ENCODE measurements at places on chromosomes 5 and 9.

DNA sequence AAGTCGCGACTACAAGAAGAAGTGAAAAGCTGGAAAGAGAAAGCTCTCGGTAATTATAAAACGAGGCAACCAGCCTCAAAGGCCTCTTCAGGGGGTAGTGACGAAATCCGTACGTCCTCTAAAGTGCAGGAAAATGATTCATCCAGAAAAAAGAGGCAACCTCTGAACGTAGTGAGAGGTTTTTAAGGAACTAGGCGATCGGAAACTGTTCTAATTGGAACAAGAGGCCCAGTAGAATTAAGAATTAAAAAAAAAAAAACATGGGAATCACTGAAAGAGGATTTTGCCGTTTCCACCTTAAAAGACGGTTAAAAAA, 1.0 kb downstream of the CSNK1A1 start:
- DNase-seq, result peak; percentile 77

GRCh38 chr5:96516631-96517071, 83.6 kb upstream of the PCSK1 start:
- DNase-seq, result no peak

GRCh38 chr5:60836131-60836530, 7.9 kb downstream of the ELOVL7 start:
- no peak for DNase-seq

GRCh38 chr9:19469271-19469670, 60.5 kb downstream of the ACER2 start:
- no peak for DNase-seq

DNA sequence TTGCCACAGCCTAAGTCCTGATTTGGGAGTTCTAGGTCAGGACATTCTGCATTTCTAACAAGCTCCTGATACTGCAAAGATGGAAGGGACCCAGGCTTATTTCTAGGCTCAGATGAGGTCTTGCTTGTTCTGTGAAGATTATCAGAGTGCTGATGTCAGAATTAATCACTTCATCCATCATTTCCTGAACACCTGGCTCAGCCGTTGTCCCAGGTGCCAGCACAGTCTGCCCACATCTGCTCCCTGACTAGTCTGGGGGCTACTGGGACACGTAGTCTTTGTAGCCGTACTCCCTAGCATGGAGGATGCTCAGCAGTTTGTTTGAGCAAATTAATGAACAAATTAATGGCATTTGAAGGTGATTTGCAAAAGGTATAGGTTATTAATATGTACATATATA, 17.9 kb upstream of the SPINK4 start:
- no peak for DNase-seq

DNA sequence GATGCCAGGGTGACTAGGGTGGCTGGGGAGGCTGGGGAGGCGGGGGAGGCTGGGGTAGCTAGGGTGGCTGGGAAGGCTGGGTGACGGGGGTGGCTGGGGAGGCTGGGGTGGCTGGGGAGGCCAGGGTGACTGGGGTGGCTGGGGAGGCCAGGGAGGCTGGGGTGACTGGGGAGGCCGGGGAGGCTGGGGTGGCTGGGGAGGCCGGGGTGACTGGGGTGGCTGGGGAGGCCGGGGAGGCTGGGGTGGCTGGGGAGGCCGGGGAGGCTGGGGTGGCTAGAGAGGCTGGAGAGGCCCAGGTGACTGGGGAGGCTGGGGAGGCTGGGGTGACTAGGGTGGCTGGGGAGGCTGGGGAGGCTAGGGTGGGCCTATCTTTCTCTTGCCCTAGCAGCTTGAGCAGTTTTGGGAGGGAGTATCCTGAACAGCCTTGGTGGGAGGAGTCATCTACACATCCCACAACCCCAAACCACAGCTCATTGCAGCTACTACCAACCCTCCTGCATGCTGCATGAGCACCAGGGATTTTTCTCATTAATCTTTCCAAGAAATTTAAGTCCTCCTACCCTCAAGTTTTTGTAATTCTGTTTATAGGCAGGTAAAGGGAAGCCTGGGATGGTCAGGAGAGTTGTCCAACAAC, 203.2 kb upstream of the IRX1 start:
- no peak for DNase-seq

- peak; percentile 76 for DNase-seq
These were observed 53.3 kb upstream of the FAM169A start for GRCh38 chr5:74919487-74919886.

DNA sequence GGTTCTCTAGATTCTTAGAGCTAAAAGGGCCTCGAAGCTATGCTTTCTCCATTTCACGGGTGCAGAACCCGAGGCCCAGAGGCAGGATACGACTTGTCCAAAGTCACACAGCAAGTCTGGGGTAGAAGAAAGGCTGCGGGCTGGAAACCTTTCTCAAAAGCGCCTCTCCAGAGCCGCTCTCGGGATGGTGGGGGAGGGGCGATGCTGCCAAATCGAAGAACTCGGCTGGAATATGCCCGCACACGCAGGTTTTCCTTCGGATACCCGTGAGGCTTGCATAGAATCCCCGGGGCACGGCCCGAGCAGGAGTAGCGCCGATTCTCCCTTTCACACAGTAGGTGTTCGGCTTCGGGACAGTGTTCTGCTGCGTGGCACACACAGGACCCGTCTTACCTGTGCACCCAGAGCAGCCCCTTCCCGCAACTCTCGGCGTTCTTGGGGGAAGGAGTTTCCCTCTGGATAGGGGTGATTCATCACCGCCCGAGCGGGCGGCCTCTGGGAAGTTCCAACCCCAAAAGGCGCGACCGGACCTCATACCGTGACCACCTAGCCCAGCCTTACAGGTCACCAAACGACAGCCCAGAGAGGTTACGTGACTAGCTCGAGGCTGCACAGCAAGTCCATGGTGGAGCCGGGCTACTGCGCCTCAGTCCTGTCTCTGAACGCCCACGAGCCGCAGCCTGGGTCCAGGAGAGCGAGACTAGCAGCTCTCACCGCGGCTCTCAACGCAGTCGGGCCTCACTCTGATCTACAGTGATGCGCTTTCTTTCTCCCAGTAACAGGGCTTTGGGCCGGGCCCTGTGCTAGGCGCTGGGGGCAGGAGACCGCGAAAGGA, 4.1 kb downstream of the PAX5 start:
- no peak for DNase-seq

- DNase-seq, result no peak
These were observed 13.4 kb downstream of the PWWP2A start for GRCh38 chr5:160105686-160106360.

- DNase-seq, result no peak
These were observed 5.5 kb upstream of the ENTREP1 start for GRCh38 chr9:69319324-69320025.

- DNase-seq, result peak; percentile 52
These were observed 55.8 kb upstream of the ACTBL2 start for GRCh38 chr5:57538341-57538955.

DNA sequence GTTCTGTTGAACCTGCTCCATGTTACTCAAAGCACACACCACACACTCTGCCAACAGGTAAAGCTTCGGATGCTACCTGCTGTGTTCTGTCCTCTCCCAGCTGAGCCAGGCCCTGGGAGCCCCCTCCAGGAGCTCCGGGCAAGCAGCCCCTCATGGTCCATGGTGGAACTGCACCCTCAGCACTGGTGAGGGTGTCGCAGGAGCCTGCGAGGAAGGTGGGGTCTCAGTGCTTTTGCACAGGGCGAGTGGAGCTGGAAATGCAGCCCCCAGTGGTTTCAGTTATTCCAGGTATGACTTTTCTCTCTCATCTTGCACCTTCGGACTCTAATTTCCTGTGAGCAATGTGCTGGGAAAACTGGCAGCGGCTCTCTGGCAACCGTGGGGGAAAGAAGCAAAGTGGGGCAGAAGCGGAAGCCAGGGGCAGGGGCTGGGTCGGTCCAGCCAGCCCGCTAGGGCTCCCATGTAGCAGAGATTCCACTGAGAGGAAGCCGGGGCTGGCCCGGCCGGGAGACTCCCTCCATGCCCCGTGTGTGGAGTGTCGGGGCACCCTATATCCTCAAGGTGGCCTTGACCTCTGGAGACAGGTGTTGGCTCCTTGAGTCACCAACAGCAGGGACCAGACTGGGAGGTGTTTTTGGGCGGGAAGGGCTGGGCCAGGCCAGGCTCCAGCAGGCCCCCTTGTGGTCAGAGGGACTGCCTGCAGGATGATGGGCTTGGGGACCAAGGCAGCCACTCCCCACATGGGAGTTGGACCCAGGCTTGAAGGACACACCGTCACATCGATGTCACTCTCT, 75.6 kb upstream of the PRSS3 start:
- DNase-seq, result peak; percentile 47

GRCh38 chr5:26669523-26669922, 368.9 kb downstream of the CDH9 start:
- DNase-seq, result no peak

DNA sequence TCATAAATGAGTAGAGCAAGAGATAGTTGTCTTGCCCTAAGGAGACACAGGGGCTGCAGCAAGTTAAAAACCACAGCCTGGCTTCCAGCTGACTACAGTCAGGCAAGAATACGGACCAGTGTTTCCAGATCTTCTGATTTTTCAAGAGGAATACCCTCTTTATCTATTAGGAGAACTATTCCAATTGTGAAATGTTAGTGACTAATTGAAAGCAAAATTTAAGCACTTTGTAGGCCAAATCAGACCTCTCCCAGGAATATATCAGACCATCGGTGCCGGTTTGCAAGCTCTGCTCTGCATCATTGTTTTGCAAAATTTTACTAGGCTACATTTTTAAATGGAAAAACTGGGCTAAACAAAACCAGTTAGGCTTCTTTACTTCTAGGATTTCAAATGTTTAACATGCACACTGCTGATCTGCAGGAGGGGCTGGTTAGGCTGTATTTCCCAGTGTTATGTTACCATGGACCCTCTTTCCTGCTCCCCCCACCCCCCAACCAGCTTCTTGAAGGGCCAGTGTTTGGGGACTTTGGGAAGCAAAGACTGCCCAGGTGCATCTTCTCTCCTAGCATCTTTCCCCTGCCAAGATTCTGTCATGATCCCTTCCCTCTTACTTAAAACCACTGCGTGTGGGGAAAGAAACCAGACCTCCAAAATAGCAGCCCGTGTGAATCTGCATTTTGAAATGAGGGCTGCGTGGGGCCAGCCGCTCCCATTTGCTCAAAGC, 1.1 kb upstream of the ARSI start:
- DNase-seq, result no peak

DNA sequence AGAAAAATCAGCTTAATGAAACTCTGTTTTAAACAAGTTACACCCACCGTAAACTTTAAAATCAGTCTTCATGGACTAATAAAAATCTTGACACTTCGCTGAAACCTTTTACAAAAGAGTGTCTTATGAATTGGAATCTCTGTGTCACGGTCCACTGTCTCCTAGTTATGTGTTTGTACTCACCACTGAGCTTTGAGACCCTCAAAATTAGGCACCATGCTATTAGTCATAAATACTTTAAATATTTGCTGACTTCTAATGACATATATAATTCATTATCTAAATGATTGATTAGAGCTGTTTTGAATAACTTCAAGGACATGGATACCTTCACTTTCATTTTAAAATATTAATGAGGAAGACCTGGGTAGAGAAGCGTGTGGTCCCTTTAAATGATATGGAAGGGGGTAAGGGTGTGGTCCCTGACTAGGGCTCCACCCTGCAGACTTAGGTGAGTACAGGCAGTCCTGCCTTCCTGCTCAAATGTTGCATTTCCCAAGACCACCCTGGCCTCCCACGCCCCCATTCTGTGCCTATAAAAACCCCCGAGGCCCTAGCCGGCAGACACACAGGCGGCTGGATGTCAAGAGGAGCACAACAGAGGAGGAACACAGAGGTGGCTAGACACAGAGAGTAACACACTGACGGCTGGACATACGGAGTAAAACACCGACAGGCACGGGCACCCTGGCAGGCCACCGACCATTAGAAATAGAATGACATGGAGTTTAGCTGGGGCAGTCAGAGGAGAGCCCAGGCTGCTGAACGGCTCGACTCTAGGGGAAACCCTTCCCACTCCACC, 179.0 kb upstream of the CDH9 start:
- DNase-seq, result no peak

- DNase-seq, result no peak
These were observed 3.7 kb downstream of the CD180 start for GRCh38 chr5:67192719-67193438.

GRCh38 chr5:111494355-111494999, 17.9 kb downstream of the STARD4 start:
- no peak for DNase-seq

GRCh38 chr9:4080921-4081895, 218.7 kb downstream of the GLIS3 start:
- DNase-seq, result no peak

DNA sequence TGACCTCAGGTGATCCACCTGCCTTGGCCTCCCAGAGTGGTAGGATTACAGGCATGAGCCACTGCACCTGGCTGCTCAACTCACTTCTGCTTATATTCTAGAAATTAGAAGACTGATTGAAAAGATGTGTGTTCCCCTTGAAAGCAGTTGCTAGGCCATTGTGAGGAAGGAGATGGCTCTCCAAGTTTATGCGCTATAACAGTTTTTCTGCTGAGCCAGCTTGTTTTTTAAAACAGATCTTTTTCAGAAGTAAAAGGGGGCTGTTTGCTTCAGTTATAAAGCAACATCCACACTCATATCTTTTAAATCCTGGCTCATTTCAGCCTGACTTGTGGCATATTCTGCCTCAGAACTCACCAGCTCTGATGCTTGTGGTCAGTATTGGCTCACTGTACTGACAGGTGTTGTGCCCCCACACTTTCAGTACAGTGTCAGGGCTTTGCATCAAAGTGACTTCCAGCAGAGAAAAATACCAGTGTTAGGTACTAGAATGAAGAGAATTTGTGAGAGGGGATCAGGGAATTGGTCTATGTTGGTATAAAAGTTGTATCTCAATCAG, 49.4 kb downstream of the NUP214 start:
- no peak for DNase-seq

- DNase-seq, result no peak
These were observed 183.0 kb downstream of the RGS3 start for GRCh38 chr9:113646491-113646890.

DNA sequence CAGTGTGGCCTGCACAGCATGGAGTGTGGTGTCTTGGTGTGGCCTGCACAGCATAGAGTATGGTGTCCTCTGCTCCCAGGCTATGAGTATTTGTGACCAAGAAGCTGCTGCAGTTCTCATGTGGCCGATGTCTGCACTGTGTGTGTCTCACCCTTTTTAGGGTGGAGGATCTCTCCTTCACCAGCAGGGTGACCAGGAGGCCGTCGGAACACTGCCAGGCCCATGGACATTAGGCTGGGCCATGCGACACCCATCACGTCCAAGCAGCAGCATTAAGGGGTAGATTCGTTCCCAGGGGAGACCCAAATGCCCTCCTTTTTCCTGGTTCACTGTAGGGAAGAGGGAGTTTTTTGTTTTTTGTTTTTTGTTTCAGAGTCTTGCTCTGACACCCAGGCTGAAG, 115.3 kb upstream of the SPIN1 start:
- DNase-seq, result peak; percentile 18

GRCh38 chr9:115849679-115850412, 303.7 kb upstream of the PAPPA start:
- peak; percentile 42 for DNase-seq
